CD14-positive monocyte (primary cell): ENCODE measurements at places on chromosomes 4 and X. TPM values are rescaled to one million over a fixed set of nuclear protein-coding genes. Genes with fewer than 3 reads are reported as not detected.

GRCh38 chrX:48934581-48935300, 15.9 kb upstream of the PIM2 start:
- DNase-seq = peak; percentile 48

The HSFX3 gene
- not detected in 2 replicates for polyA plus RNA-seq

DNA sequence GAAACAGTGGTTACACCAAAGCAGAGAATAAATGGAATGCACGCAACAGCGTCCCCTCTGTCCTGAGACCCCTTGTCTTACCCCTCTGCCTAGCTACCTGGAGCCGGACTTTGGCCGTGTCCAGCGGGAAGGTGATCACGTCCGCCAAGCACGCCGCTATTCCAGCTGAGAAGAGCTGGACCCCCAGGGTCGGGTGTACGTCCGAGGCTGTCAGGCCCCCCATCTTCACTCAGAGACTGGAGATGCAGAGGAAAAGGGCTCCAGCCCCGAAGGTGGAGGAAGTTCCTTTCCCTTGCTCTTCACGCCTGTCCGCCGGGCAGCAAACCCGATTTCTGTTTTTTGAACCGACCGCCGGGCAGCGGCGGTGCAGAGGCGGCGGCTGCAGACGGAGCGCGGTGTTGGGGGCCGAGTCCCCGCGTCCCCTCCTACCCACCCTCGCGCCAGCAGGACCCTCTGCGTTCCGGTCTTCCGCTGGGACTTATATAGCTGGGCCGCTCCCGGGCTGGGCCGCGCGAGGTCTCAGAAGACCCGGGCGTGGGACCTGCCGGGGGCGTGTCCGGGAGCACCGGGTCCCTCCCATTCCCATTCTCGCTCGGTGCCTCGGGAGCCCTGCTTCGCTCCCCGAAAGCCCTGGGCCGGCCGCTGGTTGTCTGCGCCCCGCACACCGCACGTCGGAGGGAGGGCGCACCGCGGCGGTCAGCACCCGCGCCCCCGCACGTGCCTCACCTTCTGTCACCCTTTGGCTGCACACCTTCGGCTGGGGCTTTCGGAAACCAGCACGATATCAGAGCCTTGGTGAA, at the start of gene UCP1:
TSS of gene UCP1 (minus strand) at position 455 of the 800 bp plus-strand sequence. CDS start at position 223, 232 bp downstream.
- peak; percentile 20 for DNase-seq

DNA sequence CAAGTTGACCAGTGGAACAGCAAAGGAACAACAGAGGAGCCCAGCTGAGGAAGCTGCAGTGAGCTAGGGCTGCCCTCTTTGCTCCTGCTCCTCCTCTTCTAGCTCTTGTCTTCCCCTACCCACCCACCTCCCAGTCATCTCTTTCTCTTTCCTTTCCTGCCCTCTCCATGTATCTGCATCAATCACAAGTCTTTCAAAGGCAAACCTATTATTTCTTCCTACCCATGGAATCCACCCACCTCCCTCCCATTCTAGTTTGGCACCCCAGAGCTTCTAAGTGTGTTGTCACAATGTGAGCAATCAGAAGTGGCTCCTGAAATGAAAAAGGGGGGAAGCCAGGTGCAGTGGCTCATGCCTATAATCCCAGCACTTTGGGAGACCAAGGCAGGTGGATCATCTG, 69.3 kb downstream of the TSC22D3 start:
- DNase-seq = no peak

The AMBN gene
- not detected for polyA plus RNA-seq

DNA sequence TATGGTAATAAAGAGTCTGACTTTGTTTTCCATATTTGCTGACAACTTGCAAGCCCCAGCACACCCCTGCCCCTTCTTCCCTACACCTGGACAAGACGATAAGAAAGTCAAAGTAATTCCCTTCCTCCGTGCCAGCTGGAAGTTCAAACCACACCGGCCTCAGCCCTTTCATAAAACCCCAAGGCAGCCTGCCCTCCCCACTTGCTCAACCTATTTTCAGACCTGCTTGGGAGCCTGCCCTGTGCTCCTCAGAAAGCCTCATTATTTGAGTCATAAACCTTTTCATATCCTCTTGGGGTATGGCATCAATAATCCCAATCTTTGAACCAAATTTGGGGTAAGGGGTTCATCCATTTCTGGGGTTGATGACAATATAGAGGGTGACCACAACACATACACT, 29.5 kb downstream of the NIPAL1 start:
- no peak for DNase-seq

DNA sequence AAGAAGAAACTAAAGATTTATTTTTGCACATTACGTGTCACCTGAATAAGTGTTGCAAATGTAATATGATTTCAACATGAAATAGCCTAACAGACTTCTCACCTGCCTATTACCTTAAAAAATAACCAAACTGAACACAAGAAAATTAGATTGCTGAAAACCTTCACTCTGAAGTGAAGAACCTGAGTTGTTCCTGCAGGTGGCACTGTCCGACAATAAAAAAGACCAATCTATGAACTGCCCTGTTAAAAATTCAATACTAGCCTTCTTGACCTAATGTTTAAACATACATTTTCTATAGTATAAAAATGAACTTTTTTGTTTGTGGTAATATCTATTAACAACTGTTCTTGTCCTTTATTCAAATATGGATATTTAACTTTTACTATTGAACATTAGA, 69.2 kb upstream of the PNPLA4 start:
- DNase-seq = peak; percentile 18
